Activated CD4-positive, alpha-beta T cell treated with anti-CD3 and anti-CD28 coated beads for 24 hours (primary cell): ENCODE measurements at places on chromosomes 13 and 19.

GRCh38 chr13:73767747-73768315, 366.4 kb downstream of the KLF12 start:
- peak; percentile 16 for DNase-seq

- no peak for DNase-seq
Observed at GRCh38 chr19:38900202-38900629, 447 bp downstream of the NFKBIB start.

- DNase-seq, result no peak
Observed at GRCh38 chr13:109790086-109790485, 3.7 kb upstream of the IRS2 start.

GRCh38 chr13:26020891-26021290, 30.9 kb downstream of the SHISA2 start:
- no peak for DNase-seq

DNA sequence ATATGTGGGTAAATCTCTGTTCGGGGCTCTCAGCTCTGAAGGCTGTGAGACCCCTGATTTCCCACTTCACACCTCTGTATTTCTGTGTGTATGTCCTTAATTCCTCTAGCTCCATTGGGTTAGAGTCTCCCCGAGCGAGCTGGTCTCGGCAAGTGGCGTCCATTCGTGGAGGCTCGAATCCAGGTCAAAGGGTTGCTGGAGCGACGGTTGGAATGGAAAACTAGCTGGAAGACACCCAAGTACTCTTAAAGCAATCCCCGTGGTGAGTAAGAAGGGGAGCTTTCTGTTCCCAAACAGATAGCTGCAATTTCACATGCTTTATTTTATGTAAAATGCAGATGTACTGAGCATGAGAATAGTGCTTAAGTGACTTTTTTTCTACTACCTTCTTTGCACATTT, 277.5 kb upstream of the SGCG start:
- DNase-seq, result no peak

DNA sequence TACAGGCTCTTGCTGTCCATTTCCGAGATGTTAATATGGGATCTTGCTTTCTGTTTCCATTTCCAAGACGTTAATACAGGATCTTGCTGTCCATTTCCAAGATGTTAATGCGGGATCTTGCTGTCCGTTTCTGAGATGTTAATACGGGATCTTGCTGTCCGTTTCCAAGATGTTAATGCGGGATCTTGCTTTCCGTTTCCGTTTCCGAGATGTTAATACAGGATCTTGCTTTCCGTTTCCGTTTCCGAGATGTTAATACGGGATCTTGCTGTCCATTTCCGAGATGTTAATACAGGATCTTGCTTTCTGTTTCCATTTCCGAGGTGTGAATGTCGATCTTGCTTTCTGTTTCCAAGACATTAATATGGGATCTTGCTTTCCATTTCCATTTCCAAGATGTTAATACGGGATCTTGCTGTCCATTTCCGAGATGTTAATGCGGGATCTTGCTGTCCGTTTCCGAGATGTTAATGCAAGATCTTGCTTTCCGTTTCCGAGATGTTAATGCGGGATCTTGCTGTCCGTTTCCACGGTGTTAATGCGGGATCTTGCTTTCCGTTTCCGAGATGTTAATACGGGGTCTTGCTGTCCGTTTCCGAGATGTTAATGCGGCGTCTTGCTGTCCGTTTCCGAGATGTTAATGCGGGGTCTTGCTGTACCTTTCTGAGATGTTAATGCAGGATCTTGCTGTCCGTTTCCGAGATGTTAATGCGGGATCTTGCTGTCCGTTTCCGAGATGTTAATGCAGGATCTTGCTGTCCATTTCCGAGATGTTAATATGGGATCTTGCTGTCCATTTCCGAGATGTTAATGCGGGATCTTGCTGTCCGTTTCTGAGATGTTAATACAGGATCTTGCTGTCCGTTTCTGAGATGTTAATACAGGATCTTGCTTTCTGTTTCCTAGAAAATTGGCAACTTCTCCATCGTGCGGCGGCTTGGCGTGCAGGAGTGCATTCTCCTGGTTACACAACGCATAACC, 38.3 kb downstream of the PEX11G start:
- no peak for DNase-seq

GRCh38 chr19:33559996-33560395, 38.4 kb upstream of the PEPD start:
- no peak for DNase-seq
